Astrocyte (in vitro differentiated cells and primary cell): ENCODE measurements at places on chromosomes 4 and X. TPM values are rescaled to one million over a fixed set of nuclear protein-coding genes. Genes with fewer than 3 reads are reported as not detected.
A peak's percentile ranks its signal among the peaks of the same experiment; 100 is the strongest.

TLR1 gene
- total RNA-seq, result 0.54 and 0.70 TPM in 2 replicates

ATP1B4 gene
- not detected in 2 replicates for total RNA-seq

FUNDC2 gene
- total RNA-seq, result 45.8 and 49.5 TPM in 2 replicates

TREX2 gene
- total RNA-seq, result 0.36 TPM in 1 of 2 replicates, not detected in the other

SLITRK2 gene
- not detected in 2 replicates for total RNA-seq

BDH2 gene
- total RNA-seq, result 31.0 TPM in 2 replicates

H2BW1 gene
- total RNA-seq, result not detected in 2 replicates

CCDC160 gene
- 1.2 and 1.5 TPM in 2 replicates for total RNA-seq

USP51 gene
- 1.5 and 2.2 TPM in 2 replicates for total RNA-seq

IDUA gene
- total RNA-seq, result 20.5 and 27.0 TPM in 2 replicates

ASB12 gene
- 0.16 TPM in 1 of 2 replicates, not detected in the other for total RNA-seq

ZIC3 gene
- total RNA-seq, result 0.31 and 0.36 TPM in 2 replicates

DNA sequence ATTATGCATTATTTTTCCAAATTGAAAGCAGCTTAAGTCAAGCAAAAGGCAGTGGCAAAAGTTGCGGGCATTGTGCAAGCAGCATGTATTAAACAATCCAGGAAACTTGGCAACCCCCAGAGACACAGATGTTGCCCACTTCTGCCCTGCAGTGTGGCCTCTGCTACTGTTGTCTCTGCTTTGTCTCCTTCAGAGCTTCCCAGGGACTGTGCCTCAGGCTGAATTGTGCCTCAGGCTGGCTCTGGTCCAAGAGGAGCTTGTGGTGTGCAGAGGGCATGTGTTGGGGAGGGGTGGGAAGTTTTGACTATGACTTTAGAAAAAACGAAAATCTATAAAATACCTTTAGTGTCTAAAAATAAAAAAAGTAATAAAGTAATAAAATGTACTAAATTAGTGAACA is 201.4 kb downstream of the CCSER1 start:
- DNase-seq, result peak; percentile 1

DNA sequence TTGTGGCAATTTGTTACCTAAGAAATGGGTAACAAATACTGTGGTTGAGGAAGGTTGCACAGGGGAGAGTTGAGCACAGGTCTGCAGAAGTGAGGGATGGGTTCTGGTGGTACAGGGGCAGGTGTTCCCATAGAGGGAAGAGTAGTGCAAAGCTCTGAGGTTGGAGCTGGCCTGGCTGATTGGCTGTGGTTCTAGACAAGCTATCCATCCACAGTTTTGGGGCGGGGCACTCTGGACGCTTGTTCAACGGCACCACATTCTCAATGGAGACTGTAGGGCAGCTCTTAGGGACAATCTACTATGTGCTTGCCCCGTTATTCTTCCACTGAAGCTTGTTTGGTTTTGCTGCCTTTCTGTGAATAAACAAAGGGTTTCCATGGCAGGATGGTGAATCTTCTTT is 35.4 kb downstream of the NAT8L start:
- no peak for DNase-seq

- no peak for DNase-seq
These were observed 85.5 kb downstream of the PHEX start for GRCh38 chrX:22117633-22118032.

GRCh38 chr4:173442223-173442932 is 43.5 kb upstream of the SCRG1 start:
- DNase-seq, result peak; percentile 39

DNA sequence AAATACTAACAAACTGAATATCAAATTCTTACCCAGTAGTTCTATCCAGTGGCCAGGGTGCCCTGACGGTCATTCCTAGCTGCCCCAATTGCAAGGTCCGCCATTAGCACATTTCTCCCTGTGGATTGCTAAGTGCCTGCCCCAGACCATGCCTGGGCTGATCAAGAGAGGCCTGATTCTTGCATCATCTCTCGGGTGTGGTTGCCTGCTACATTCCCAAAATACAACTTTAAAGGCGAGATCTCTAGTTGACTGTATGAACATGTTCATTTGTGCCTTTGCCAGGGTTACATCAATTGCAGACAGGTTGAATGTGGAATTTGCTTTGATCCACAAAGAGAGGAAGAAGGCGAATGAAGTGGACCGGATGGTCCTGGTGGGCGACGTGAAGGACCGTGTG is 28.0 kb downstream of the PRPS2 start:
- DNase-seq, result no peak

GRCh38 chrX:69153060-69153730 is 12.1 kb downstream of the PJA1 start:
- DNase-seq, result no peak

GRCh38 chrX:119981286-119982070 is 37.9 kb upstream of the NKAP start:
- no peak for DNase-seq

- no peak for DNase-seq
These were observed 32.1 kb upstream of the PARM1 start for GRCh38 chr4:74900862-74901261.

- DNase-seq, result peak; percentile 75
These were observed 63.0 kb downstream of the PRSS12 start for GRCh38 chr4:118289794-118290193.

DNA sequence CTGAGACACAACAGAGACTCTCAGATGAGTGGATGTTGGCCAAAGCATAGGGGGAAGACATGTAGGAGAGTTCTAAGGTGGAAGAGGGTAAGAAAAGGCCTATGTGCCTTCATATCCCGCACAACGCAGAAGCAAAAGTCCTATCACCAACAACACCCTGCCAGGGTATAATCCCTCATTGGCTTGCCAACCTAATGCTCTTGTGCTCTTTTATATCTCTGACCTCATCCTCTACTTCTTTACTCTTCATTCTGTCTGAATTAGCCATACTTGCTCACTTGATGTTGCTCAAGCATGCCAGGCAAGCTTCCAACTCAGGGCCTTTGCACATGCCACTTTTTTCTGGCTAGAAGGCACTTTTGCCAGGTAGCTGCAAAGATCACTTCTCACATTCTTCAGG is 28.1 kb upstream of the ZNF330 start:
- DNase-seq, result no peak

- no peak for DNase-seq
These were observed 14.6 kb downstream of the CLCN3 start for GRCh38 chr4:169634975-169635374.

DNA sequence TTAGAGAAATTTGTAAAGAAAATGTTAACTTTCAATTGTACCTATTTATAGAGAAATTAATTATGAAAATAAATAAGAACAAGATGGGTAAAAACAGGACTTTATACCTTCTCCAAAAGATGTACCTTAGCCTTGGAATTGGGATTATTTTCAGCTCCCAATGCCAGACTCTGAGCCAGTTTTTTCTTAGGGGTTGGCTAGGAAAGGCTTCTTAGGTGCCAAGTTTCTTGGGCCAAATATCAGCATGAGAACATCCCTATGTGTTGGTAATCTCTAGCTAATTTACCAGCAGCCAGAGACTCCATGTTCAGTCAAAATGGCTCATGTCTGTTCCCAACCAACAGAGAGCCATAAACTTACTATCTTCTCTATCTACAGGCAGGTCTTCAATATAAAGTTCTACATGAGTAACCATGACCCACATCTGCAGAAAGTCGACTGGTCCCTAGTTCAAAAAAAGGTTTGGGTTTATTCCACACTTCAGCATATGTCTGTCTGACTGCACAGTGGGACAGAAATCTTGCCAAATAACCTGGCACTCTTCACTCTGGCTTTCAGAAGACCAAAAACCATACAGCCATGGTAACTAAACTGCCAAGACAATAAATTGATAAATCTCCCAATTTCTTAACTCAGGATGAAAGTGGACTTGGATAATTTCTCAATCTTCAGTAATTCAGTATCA is 380.5 kb upstream of the RASGEF1B start:
- no peak for DNase-seq

- DNase-seq, result no peak
These were observed 12.3 kb downstream of the TLR3 start for GRCh38 chr4:186081202-186081807.

DNA sequence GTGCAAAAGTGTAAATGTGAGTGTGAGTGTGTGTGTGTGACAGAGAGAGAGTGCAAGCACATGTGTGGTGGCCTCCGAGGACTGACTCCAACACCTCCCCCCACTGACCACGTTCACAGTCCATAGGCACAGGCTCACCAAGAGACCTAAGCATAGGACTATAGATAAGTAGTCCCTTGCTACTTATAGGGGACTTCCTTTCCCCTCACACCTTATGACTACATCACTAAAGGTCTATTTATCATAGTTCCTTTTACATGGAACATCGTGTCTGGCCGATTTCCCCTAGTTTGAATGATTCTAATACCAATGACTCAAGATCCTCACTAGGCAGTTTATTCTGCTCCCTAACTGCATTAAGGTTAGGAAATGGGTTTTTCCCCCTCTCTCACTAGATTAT is 17.8 kb downstream of the FRMPD3 start:
- no peak for DNase-seq

DNA sequence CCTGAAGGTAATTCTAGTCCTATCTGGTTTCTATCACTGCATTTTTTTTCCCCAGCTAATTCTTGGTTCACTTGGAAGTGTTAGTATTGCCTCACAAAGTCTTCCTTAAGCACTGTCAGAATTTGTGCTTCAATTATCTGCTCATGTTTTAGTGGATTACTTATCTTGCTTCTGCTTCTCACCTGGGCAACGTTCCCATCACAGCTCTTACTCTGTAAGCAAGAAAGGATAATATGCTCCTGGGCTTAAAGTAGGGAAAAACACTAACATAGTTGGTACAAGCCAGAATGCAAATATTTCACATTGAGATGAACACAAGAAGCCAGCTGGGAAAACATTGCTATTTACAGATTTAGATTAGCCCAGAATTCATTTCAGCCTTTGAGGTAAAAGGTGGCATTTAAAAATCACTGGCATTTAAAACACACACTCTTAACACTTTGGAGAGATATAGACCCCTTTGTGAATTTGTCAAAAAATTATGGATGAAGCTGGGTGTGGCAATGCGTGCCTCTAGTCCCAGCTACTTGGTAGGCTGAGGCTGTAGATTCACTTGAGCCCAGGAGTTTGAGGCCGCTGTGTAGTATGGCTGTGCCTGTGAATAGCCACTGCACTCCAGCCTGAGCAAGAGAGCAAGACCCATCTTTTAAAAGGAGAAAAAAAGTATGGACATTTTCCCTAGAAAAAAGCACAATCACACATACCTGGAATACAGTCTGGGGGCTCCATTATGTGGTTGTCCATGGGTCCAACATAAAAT is 6.6 kb upstream of the PTPN13 start:
- DNase-seq, result no peak

GRCh38 chrX:94400488-94400887 is 726.5 kb downstream of the FAM133A start:
- DNase-seq, result no peak

- DNase-seq, result no peak
These were observed 32.0 kb downstream of the DAPP1 start for GRCh38 chr4:99848591-99849001.

DNA sequence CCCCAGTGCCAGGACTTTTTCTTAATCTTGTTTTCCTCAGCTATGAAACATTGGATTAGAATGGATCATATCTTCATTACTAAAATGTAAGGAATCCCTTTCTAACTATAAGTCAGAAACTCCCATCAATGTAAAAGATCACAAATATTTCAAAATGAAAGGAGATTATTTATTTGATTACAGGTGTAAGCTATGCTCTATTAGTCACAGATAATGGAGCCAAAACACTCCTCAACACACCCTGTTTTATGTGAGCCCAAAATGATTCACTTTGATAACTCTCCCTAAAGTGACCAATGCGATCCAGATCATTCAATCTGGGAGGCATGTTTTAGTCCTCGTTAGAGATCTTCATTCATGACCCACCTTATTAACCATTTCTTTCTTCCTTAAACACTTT is 566.7 kb upstream of the TENM3 start:
- no peak for DNase-seq

- DNase-seq, result no peak
These were observed 199.1 kb downstream of the SPATA18 start for GRCh38 chr4:52250154-52250553.

- DNase-seq, result peak; percentile 13
These were observed 8.0 kb upstream of the ODAPH start for GRCh38 chr4:75547647-75548387.
